ENCODE measurements at places on chromosomes 13 and 19.

GRCh38 chr13:50742968-50743367 is 100.5 kb downstream of the DLEU7 start:
- no peak for DNase-seq

- DNase-seq, result no peak
Observed at GRCh38 chr19:55618426-55618825, 5.9 kb downstream of the ZNF784 start.

GRCh38 chr19:8512115-8512967 is 1.6 kb downstream of the ZNF414 start:
- peak; percentile 58 for DNase-seq

- no peak for DNase-seq
Observed at GRCh38 chr13:113628291-113629270, 29.4 kb downstream of the ATP4B start.

GRCh38 chr13:106532111-106532929 is 3.1 kb downstream of the EFNB2 start:
- DNase-seq, result peak; percentile 54

DNA sequence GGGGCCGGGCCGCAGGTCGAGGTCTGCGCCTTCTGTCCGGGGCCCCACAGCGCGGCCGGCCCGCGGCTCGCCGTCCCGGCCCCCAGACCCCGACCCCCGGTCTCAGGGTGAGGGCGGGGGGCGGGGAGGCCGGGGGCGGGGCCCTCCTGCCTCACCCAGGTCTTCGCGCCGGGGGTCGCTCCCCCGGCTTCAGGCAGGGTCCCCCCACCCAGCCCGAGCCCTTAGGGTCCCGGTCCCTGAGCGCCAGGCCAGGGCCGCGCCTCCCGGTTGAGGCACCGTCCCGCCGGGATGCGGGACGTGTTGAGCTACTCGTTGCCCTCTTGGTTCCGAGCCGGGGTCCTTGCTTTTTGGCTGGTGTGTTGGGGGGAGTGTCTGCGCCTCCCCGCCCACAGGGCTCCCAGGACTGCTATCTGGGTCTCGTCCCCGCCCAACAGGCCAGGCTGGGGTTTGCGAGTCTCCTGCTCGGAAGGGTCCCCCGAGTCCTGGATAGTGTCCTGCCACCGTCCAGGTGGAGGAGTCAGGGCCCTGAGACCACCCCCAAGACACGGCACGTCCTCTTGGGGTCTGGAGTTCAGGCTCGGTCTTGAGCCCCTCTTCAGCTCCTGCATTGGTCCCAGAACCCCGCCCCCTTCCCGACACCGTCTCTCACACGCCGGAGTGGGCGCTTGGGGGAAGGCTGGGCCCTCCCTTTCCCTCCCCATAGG is 452 bp downstream of the PIAS4 start:
- peak; percentile 49 for DNase-seq

DNA sequence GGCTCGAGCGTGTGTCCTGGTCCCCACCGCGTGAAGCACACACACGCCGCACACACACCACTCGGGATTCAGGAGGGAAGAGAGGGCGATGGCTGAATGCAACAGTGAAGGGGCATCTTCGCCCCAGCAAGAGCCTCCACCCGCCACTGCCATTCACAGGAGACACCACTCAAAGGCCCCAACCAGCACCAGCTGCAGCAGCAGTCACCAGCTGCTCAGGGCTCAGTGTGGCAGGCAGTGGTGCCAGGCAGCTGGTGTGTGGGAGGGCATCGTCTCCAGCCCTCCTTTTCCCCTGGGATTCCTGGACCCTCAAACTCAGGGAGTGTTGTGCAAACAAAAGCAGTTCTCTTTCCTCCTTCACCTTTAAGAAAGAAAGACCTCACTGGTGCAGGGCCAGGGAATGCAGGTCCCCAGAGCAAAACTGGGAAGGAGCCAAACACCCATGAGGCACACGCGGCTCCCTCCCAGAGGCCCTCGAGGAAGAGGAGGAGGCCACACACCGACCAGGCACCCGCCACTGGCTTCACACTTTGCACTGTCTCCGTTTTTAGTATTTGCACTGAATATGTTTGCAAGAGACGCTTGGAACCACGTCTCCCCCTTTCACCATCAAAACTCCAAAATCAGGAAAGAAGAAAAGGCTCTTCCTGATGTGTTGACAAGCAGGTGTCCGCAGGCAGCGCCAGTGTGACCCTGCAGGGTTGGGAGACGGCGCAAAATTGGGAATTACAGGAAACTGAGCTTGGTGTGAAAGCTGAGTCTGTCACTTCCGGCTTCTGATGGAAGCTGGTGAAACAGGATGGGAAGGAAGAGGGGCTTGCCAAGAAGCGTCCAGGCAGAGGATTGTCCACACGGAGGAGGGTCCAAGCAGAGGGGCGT is 26.4 kb upstream of the F7 start:
- no peak for DNase-seq

Data from small intestine (tissue), 16 donors.